ENCODE measurements at places on chromosomes 16 and 17. TPM values are rescaled to one million over a fixed set of nuclear protein-coding genes. Genes with fewer than 3 reads are reported as not detected.

Gene EME1
- total RNA-seq: 6.1 TPM

Gene VMO1
- total RNA-seq: 0.34 TPM

GRCh38 chr17:35486920-35487732 lies 38.6 kb upstream of the SLFN13 start:
- peak; percentile 74 for DNase-seq

DNA sequence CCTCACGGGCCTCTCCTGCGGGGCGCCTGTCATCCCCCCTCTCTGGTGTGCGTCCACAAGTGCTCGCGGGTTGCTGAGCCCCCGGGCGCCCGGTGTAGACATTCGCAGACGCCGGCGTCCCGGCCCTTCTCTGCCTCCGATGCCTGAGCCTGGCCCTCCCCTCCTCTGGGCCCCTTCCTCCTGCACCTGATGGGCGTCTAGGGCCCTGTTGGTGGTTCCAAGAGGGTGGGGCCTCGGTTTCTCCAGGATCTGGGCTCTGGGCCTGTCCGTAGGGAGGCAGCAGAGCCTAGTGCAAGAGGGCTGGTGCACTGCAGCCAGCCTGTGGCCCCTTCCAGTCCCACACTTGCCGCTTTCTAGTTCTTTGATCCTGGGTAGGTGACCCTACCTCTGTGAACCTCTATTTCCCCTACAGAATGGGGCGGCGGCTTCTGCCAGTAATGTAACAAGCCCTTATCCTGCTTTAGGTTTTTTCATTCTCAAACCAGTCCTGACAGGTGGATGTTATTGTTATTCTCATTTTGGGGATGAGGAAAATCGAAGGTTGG lies 623 bp downstream of the E4F1 start:
- peak; percentile 59 for DNase-seq

DNA sequence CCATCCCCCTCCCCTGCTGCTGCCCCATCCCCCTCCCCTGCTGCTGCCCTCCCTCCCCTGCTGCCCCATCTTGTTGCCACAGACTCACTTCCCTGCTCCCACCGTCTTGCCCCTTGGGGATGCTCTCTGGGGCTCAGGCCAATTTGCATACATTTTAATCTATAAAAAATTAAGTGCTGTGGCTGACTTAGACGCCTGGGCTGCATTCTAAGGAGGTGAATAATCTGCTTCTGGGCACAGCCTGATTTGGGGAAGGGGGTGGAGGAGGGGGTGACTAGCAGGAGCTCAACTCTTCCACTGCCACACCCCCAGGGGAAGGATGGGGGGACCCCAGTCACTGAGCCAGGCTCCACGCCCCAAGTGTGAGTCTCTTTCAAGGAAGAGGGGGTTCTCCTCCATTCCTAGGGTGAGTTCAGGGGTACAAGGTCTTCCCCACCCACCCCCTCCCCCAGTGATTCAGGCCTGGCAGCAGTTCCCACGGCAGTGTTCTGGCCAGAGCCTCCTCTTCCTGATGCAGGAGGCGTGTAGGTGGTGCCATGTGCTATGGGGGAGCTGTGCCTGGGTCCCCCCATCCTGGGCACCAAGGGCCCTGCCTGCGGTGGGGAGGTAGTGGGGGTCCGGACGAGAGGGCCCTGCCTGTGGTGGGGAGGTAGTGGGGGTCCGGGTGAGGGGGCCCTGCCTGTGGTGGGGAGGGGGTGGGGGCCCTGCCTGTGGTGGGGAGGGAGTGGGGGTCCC lies 5.0 kb downstream of the DPH1 start:
- DNase-seq: peak; percentile 85

DNA sequence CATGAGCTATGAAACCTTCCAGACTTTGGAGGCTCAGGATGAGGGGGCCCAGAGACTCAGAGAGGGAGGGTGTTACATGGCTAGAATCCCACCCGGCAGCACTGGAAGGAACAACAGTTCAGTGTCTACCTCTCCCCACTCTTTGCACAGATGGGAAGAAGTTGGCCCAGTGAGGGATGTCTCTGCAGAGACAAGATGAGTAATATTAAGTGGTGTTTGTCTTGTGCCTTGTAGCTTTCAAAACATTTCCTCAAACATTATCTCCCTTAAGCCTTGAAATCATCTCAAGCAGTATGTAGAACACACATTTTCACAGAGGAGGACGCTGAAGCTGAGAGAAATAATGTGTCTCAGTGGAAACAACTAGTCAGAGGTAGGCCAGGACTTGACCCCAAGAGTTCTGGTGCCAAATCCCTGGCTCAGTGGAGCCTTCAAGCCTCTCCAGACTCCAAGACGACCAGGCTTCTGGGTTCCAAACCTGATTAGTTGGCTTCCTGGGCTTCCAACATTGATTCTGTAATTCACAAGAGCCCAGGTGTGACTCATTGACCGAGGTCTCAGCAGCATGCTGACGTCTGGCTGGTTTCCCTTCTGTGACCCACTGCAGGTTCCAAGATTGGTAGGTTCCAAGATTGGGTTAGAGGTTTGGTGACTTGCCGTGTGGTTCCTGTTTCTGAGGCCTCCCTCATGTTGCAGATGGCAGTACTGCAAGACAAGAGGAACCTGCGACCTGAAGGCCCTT lies 7.4 kb downstream of the RNF112 start:
- peak; percentile 74 for DNase-seq

Gene PPP1R1B
- total RNA-seq: not detected

- DNase-seq: no peak
These were observed 37.8 kb downstream of the MSI2 start for GRCh38 chr17:57294101-57294500.

- DNase-seq: peak; percentile 27
These were observed 1425.1 kb upstream of the CDH8 start for GRCh38 chr16:63461248-63461841.

DNA sequence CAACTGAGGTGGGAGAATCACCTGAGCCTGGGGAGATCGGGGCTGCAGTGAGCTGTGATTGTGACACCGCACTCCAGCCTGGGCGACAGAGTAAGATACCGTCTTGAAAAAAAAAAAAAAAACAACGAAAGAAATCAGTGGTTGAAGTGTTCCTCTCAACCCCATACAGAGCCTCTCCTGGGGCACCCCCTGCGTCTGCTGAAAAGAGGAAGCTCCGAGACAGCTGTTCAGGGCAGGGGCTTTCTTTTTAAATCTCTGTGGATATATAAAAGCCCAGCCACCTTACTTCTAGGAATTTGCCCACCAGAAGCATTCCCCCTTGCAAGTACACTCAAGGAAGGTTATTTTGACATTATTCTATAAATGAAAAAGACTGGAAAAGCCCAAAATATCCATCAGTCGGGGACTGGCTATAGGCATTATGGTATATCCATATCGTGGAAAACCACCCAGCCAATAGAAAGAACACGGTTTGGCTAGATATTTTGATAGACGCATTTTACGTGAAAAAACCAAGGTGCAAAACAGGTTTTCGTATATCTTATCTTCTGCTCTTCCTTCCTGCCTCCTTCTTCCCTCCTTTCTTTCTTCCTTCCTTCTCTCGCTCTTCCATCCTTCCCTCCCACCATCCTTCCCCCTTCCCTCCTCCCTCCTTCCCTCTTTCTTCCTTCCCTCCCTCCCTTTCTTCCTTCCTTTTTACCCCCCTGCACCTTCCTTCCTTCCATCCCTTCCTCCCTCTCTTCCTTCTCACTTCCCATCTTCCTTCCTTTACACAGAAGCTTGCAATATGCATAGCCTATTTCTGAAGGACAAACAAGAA lies 9.2 kb upstream of the CCL22 start:
- no peak for DNase-seq

GRCh38 chr17:1096215-1096614 lies 83.6 kb downstream of the ABR start:
- DNase-seq: no peak

Gene ENPP7
- total RNA-seq: not detected

DNA sequence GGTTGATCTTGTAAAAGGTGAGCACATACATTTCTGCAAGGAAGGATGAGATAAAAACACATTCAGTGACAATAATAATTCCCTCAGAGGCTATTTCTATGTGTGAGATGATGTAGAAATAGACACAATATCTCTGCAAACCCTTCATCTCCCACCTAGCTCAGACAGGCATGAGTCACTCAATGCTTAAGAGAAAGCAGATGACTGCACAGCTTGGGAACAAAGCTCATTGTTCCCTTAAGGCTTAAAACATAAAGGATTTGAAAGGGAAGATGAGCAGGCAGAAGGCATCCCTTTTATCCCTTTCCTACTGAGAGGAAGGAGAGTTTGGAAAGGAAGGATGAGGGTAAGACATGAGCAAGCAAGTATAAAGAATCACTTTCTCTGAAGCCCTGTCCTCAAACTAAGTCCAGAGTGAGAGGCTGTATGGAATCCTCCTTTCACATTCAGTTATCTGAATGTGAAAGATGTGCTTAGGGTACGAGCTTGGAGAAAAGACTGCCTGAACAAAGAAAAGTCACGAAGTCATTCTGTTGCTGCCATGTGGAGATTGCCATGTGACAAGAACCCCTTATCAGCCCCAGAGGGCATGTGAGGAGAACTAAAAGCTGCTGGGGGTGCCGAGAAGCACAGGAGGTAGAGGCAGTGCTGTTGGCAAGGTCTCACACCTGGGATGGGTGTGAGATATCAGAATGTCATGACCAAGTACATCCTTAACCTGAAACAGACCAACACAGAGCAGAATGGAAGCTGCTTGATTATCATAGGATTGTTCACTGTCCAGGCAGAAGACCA lies 58.2 kb downstream of the CNTNAP4 start:
- no peak for DNase-seq

DNA sequence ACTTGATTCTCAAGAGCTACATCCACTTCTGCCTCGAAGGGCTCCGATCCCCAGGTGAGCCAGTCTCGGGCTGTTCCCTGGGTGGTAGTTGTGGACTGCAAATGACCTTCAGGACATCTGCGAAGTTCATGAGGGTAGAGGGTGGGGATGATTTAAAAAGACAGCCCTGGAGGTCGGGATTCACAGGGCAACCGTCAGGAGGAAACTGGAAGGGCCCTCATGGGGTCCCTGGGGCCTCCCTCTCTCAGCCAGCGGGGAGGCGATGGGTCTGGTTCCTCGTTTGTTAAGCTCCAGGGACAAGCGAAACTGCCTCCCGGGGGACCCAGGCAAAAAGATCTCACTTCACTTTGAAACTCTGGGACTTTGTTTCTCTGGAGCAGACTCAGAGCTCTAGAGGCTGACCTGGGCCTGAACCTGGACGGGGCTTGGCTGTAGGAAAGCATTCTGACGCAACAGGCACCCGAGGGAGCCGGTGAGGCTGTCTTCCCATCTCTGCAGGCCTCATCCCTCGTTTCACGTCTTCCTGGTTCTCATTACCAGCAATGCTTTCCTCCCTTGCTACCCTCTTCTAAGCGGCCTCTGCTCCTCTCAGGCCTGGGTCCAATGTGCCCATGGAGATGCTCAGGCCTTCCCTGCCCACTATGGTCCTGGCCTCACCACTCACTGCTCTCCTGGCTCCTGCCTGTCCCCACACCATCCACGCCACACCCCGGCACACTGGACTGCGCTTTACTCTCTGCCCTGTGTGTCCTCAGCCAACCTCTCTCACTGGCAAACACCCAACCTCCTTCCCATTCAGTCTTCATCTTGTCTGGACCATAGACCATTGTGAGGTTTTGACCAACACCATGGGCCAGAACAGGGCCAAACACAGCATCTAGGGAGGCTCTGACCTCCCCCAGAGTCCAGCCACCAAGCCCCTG lies 214.2 kb upstream of the TNRC6C start:
- DNase-seq: no peak

DNA sequence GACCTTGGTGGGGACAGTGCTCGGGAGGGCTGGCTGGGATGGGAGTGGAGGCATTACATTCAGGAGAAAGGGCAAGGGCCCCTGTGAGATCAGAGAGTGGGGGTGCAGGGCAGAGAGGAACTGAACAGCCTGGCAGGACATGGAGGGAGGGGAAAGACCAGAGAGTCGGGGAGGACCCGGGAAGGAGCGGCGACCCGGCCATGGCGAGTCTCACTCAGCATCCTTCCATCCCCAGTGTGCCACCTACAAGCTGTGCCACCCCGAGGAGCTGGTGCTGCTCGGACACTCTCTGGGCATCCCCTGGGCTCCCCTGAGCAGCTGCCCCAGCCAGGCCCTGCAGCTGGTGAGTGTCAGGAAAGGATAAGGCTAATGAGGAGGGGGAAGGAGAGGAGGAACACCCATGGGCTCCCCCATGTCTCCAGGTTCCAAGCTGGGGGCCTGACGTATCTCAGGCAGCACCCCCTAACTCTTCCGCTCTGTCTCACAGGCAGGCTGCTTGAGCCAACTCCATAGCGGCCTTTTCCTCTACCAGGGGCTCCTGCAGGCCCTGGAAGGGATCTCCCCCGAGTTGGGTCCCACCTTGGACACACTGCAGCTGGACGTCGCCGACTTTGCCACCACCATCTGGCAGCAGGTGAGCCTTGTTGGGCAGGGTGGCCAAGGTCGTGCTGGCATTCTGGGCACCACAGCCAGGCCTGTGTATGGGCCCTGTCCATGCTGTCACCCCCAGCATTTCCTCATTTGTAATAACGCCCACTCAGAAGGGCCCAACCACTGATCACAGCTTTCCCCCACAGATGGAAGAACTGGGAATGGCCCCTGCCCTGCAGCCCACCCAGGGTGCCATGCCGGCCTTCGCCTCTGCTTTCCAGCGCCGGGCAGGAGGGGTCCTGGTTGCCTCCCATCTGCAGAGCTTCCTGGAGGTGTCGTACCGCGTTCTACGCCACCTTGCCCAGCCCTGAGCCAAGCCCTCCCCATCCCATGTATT lies 1.1 kb downstream of the CSF3 start:
- DNase-seq: no peak

Gene PNMT
- total RNA-seq: not detected

Gene TP53TG3E
- not detected for total RNA-seq

- DNase-seq: no peak
These were observed 558 bp downstream of the SOX15 start for GRCh38 chr17:7589204-7589868.

GRCh38 chr17:67044940-67045339 lies 586 bp downstream of the CACNG1 start:
- no peak for DNase-seq

- DNase-seq: peak; percentile 22
These were observed 6.1 kb upstream of the SERPINF2 start for GRCh38 chr17:1736348-1737281.

Gene PDE6G
- total RNA-seq: not detected

Gene PCGF2
- total RNA-seq: 5.0 TPM

DNA sequence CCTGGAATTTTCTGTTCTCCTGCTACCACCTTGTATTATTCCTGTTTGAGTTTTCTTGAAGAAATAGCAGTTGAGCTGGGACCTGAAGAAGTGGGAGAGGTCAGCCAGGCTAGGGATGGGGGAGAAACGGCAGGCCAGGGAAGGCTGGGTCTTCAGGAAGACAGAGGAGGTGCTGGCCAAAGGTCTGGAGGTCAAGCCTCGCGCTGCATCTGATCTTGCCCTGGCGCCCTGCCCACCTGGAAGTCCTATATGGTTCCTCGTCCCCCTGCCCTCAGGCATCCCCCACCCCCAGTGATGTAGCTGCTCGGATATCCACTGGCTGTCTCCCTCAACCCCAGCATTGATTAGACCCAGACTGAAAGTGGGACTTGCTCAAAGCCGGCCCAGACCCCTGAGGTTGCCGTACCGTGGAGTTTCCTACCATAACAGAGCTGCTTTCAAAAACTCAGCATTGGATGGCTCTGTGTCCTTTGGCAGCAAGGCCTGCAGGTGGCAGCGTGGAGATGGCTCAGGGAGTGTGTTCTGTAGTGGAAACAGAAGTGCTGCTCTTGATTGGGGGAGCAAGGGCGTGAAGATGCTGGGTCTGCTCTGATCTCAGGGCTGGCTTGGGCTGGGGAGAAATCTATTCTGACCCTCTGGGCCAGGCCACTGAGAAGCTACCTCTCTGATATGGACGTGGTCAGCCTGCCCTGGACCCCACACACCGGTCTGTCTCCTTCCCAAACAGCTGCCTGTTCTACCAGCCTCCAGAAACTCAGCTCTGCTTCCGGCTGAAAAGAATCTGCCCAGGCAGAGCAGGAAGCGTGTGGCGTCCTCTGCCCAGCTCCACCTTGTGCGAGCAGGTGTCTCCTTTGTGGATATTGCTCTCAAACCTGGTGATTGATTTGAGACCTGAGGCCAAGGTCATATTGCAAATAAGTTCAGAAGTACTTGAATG lies 107.0 kb upstream of the CACNG5 start:
- peak; percentile 28 for DNase-seq
